ENCODE measurements at places on chromosomes 6 and 20.
A peak's percentile ranks its signal among the peaks of the same experiment; 100 is the strongest.

GRCh38 chr6:157679605-157680580 is 143.2 kb upstream of the SNX9 start:
- DNase-seq = no peak

DNA sequence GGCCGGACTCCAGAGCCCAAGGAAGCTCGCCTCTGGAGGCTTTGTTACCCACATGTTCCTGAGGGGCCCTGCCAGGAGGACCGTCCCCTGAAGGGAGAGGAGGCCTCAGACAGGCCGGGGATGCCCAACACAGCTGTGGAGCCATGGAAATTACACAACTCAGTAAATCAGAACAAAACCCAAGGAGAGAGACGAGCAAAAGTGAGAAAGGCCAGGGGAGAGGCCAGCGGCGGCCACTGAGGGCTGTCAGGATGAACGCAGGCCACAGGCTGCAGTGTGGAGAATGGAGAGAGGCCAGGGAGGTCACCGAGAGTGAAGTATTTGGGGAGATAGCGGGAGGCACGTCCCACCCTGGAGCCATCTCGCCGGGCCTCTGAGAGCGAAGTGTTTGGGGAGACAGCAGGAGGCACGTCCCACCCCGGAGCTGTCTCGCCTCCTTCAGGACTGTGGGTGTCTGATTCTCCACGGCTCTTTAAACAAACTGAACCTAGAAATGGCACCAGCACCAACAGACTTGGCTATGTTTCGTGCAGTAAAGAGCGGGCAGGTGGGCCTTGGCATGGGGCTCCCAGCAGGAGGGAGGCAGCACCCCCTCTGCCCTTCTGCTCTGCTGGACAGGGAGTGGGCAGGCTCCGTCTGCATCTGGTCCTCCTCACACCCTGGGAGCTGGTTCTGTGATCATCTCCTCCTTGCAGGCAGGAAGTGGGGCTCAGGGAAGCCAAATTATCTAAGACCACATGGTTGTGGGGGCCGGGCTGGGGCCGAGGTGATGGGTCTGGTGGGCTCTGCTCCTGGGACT is 91.0 kb downstream of the YTHDF1 start:
- no peak for DNase-seq

- no peak for DNase-seq
These were observed 23.5 kb downstream of the MDGA1 start for GRCh38 chr6:37674161-37674560.

DNA sequence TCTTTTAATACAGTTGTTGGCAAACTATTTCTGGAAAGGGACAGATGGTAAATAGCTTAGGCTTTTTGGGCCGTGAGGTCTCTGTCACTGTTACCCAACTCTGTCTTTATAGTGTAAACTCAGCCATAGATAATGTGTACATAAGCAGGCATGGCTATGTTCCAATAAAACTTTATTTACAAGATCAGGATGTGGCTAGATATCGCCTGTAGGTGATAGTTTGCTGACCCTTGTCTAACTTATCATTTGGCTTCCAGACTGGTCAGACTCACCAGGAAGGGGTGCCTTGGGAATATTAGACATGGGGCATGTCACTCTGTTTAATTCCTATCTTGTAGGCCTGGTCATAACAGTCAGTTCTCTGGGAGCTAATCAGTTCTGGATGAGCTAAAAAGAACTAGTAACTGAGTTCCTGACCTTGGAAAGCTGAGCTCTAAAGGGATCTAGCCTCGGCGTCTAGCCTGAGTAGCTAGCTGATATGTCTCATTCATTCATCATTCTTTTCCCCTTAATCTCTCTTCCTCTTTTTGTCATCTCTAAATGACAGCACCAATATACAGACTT is 163.6 kb downstream of the SLC16A10 start:
- no peak for DNase-seq

GRCh38 chr6:41974281-41974825 is 32.7 kb upstream of the CCND3 start:
- no peak for DNase-seq

GRCh38 chr6:152981989-152982903 is 595 bp downstream of the FBXO5 start:
- peak; percentile 24 for DNase-seq

- DNase-seq = no peak
These were observed 668.2 kb downstream of the DHX35 start for GRCh38 chr20:39630215-39630908.

DNA sequence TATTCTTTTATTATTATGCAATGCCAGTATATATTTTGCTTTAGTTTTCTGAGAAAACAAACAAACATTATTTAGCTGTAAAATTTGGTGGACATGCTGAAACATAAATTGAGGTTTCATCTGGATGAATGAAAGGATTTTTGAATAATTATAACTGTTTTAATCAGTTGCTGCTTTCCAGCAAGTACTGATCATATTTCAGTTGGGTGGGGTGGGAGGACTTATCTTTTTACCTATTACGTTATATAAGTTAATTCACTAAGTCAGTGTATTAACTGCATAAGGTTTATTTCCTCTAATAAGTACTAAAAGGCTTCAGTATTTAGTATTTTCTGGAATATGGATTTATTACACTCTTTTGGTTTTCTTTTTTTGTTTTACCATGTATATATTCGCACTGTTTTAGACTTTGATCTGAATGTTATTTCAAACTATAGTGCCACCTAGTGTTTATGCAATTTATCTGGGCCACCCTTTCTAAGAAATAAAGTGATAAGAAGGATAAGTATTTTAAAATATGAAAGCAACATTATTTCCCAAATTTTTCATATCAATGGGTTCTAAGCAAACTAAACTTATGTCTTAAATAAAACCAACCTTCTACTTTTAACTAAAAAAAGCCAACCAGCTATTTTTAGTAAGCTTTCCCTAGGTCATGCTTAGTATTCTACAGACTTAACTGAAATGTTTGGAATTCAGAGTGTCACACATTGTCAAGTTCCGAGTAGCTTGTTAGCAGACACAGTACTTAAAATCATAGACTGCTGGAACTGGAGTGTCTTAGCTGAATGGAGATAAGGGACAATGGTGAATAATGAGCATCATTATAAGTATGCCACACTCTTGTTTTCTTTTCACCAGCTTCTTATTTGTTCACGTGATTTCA is 105.4 kb upstream of the MCHR2 start:
- no peak for DNase-seq

GRCh38 chr20:49674383-49675352 is 39.0 kb downstream of the B4GALT5 start:
- DNase-seq = no peak

GRCh38 chr20:50335105-50335504 is 144.5 kb downstream of the CEBPB start:
- no peak for DNase-seq

DNA sequence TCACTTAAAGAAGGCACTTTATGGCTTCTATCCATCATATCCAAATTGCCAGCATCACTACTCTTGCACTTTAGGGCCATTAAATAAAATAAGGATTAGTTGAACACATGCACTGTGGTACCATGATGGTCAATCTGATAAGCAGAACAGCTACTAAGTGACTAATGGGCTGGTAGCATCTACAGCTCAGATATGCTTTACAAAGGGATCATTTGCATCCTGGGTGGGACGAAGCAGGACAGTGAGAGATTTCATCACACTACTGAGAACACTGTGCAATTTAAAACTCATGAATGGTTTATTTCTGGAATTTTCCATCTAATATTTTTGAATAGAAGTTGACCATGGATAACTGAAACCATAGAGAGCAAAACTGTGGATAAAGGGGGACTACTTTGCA is 25.1 kb upstream of the ZSCAN9 start:
- DNase-seq = no peak

DNA sequence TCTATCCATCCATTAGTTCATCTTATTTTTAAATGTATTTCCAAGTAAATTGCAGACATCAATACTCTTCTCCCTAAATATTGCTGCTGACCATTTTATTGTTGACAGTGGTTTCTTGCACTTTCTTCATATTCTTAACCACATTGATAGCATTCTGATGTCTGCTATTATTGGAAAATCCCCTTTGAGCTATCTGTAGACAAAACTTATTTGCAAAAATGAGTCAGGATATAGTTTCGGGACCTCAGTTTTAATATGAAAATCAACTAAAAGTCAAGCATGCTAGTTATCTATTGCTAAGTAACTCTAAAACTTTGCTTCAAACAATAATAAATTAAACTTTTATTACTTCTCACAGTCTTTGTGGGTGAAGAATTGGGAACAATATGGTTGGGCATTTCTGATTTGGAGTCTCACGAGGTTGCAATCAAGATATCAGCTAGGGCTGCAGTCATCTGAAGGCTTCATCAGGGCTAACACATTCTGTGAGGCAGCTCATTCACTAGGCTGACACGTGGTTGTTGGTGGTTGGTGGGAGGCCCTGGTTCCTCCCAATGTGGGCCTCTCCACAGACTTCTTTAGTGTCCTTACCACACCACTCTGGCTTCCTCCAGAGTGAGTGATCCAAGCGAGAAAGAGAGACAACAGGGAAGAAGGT is 32.7 kb downstream of the CD109 start:
- peak; percentile 15 for DNase-seq

DNA sequence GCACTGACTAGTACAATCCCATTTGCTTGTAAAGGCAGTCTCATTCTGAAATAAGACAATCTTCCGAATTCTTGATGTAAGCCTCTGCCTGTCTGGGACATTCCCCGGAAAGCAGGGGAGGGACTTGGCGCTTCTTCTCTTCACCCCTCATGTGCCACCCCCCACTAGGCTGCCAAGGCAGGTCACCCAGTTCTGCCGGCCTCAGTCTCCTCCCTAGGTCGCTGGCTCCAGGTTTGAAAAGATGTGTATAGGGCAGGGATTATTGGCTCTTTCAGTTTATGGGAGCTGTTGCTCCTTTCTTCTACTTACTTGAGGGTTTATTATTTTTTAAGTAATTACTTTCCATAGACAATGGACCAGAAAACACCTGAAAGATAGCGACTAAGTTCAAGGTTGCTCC is 158.1 kb upstream of the RPS6KA2 start:
- DNase-seq = no peak

DNA sequence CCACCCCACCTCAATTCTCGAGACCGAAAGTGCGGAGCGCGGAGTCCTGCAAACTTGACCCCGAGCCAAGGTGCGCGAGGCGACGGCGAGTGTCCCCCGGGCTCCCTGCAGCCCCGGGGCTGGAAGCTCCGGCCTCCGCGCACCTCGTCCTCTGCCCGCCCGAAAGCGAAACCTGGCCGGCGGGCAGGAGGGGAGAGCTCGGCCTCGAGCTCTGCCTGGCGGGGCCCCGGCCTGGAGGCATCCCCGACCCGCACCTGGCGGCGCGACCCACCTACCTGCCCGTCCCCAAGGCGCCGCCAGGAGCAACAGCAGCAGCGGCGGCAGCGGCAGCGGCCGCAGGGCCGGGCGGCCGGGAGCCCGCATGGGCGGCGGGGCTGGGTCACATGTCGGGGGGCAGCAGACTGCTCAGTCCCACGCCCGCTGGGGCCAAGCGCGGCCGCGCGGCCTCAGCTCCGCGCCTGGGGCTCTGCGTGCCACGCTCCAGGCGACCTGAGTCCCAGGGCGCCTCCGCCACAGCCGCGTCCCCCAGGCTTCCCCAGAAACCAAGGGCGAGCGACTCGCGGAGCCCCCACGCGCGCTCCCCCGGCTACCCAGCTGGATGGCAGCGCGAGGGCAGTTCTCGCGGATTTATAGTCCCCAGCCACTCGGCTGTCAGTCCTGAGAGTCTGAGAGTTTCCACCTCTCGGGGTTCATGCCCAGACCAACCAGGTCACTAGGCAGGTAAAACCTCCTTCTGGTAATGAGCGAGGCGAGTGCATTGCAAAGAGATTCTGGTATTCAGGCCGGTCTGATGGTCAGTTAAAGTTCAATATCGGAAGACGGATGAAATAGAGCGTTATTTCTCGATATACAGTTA is at the start of gene IL20RA:
Gene IL20RA, minus strand, starts transcription at position 600 of the 856 bp plus-strand sequence. Its CDS starts 237 bp downstream, at position 363.
- DNase-seq = no peak
